ENCODE measurements at places on chromosomes 11 and 22.

DNA sequence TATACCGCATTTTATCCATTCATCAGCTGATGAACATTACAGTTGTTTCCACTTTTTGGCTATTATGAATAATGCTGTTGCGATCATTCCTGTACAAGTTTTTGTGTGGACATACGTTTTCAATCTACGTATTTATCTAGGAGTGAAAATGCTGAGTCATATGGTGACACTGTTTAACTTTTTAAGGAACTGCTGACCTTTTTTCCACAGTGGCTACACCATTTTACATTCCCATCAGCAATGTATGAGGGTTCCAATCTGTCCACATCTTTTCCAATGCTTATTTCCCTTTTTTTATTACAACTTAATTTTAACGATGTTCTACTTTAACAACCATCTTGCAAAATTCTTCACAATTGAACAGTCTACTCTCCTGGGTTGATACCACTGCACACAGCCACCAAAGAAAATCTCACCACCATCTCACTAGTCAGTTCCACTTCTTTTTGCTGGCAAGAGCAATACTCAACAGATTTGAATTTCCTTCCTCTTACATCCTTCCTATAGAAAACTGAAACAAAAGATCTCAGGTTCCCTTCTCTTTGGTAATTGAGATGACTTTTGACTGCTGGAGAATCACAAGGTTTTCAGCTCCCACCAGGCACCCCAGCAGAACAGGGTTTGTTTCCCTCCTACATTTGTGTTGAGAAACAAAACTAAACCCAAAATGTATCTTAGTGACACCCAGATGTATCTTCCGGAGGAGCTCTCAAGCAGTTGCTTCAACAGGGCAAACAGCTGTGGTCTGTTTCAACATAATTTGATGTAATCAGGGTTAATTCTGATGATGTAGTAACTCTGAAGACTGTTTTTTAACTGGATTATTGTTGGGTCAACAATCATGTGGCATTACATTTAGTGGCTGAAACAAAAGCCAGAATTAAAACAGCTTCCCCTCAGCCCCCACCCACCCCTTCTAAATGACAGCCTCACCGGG lies 7.0 kb upstream of the GAB2 start:
- peak; percentile 35 for DNase-seq

- DNase-seq, result peak; percentile 64
These were observed 60.4 kb downstream of the SFI1 start for GRCh38 chr22:31556627-31557203.

GRCh38 chr11:25057861-25058260 lies 561.0 kb downstream of the LUZP2 start:
- DNase-seq, result no peak

GRCh38 chr11:127564810-127565209 lies 564.2 kb upstream of the KIRREL3 start:
- no peak for DNase-seq

- no peak for DNase-seq
These were observed 1.0 kb upstream of the PANX1 start for GRCh38 chr11:94127638-94128037.

- DNase-seq, result no peak
These were observed 14.6 kb downstream of the PPME1 start for GRCh38 chr11:74185695-74186094.

DNA sequence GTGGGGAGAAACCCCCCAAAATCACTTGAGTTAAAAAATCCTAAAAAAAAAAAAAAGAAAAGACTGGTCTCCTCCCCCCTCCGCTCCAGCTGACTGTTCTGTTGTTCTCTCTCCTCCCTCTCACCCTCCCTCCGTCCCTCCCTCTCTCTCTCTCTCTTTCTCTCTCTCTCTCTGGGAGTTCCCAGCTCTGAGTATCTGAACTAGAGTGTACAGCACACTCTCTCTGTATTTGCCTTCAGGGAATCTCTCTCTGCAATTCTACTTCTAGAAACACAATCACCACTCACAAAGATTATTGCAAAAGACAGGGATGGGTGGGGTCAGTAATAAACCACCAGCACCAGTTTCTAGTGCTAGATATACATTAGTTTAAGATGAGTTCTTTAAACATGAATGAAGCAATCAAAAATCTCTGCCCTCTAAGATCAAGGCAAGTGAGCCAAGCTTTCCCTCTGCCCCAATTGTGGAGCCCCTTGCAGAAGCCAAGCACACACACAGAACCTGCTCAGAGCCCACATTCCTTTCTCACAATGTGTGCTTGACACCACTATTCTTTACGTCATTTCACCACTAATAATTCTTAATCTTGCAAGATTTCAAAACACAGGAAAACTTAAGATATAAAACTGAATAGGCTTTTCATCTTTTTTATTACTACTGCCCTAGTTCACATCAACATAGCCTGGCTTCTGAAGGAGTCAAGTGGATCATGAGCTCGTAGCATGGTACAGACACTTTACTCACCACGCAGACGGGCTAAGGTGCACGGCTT lies 133.5 kb downstream of the RBFOX2 start:
- peak; percentile 90 for DNase-seq

GRCh38 chr11:18106688-18107087 lies 806 bp upstream of the SAAL1 start:
- DNase-seq, result no peak

DNA sequence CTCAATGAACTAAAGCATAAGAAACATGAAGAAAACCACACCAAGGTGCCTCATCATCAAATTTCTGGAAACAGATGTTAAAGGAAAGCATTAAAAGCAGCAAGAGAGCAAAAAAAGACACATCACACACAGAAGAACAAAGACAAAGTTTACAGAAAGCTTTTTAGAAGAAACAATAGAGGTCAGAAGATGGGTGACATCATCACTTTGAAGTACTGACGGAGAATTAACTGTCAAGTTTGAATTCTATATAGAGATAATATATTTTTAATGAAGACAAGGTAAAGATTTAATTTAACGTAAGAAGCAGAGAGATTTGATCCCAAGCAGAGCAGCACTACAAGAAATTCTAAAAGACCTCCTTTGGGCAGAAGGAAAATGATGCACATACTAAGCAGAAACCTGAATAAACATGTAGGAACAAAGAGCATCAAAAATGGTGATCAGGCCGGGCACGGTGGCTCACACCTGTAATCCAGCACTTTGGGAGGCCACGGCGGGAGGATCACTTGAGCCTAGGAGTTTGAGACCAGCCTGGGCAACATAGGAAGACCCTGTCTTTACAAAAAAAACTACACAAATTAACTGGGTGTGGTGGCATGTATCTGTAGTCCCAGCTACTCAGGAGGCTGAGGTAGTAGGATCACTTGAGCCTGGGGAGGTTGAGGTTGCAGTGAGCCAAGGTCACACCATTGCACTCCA lies 63.3 kb upstream of the RTL6 start:
- DNase-seq, result no peak

GRCh38 chr11:116649268-116649667 lies 123.5 kb downstream of the BUD13 start:
- DNase-seq, result no peak

DNA sequence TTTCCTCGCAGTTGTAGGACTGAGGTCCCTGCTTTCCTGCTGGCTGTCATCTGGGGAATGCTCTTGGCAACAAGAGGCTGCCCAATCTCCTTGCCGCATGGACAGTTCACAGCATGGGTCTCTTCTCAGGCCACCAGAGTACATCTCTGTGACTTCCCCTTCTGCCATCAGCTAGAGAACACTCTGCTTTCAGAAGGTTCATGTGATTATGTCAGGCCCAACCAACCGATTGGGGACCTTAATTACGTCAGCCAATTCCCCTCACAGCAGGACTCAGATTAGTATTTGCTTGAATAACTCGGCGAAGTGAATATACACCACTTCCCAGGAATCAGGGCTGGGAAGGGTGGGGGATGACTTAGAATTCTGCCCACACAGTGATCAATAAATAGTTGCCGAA lies 61.9 kb upstream of the CSNK2A3 start:
- DNase-seq, result no peak
